ENCODE measurements at places on chromosomes 2 and 18.

DNA sequence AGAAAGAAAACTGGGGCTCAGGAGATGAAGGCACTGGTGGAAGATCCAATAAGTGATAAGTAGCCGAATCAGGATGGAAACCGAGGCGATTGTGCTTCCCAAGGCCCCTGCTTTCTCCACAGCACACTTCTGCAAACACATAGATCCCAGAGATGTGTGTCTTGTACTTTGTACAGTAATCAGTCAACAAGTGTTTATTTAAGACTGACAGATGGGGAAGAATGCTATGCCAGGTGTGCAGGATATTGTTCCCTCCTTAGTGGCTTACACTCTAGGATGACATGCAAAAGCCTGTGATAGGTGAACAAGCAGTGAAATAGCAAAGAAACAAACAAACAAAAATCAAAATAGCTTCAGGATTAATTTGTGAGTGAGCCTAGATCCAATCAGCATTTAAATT lies 116.6 kb downstream of the ACTR3 start:
- no peak for DNase-seq

- DNase-seq = no peak
Measured at GRCh38 chr2:43367012-43367782, 140.8 kb upstream of the ZFP36L2 start.

DNA sequence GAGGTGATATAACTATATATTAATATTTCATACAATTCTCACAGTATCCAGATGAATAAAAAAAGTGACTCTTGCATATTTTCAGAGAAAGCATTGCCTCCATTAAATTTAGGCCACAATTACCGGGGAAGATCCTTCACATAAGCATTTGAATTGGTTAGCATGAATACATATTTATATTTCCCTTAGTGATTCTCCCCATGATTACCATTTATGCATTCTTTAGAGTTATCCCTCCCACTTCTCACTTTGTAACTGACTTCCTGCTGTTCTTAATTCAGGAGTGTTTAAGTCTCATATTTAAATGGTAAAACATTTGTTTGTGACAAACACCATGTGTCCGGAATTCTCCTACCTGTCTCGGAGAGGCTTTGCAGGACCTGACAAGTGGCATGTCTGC lies 523.4 kb downstream of the CCDC85A start:
- DNase-seq = no peak

GRCh38 chr2:140797718-140798117 lies 1333.1 kb downstream of the LRP1B start:
- DNase-seq = peak; percentile 3

GRCh38 chr2:15939556-15939853 lies 845 bp upstream of the MYCN start:
- no peak for DNase-seq

GRCh38 chr18:31482051-31482450 lies 15.9 kb upstream of the DSG2 start:
- no peak for DNase-seq

DNA sequence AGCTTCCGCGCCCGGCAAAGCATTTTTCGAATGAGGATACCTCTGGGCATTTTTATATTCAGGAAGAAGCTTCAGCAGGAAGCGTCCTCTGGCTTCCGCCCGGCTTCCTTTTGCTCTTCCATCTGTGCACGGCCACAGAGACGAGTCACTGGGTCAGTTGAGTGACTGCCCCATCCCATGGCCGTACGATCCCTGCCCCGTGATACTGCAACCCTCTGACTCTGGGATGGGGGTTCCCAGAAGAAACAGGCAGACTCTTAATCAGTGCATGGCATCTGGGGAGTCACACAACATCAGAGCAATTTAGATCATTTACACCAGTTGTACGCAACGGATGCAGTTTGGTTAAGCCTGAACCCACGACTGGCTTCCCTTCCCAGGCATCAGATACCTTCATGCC lies 40.9 kb downstream of the SLC4A3 start:
- no peak for DNase-seq

DNA sequence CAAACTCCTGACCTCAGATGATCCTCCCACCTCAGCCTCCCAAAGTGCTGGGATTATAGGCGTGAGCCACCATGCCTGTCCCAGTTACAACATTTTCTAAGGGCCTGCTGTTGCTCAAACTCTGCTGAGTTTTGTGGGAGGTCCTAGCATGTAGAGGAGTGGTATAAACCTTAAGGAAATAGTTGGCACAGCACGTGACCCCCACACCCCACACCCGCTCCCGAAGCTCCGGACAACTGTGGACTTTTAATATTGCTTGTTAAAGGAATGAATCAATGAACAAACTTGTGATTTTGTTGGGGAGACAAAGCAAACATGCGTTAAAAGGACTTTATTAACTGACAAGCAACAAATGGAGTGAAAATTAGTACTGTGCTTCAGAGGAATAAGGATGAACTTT lies 137.8 kb upstream of the GATA6 start:
- DNase-seq = no peak

GRCh38 chr2:118246726-118247125 lies 158.5 kb downstream of the INSIG2 start:
- no peak for DNase-seq

DNA sequence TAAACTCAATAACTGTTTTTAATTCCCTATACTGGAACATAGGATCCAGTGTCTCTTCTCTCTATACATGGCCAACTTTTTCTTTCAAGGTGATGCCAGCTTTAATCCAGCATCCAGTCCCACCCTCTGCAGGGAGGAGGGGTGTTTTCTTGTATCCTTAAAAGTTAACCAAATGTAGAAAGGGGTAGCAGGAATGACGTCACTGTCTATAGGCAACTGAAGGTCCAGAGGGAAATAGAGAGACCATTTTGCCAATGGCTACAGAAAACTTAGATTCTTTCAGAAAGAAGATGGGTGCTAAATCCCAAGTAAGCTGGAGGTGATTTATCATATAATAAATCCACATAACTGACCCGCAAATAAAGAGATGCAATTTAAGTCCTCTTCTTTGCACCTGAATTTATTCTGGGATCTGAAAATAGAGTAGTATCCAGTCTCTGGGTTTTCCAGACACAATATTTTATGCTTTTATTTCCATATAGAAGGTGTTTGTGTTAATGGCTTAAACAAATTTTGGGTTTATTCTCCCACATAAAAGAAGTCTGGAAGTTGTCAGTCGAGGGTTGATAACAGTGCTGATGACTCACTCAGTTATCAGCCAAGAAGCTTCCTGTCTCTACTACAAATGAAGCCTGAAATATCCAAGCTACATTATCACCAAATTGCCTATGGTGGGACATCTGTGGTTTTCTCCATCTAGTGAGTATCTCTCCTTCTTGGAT lies 5.7 kb upstream of the DNER start:
- no peak for DNase-seq

DNA sequence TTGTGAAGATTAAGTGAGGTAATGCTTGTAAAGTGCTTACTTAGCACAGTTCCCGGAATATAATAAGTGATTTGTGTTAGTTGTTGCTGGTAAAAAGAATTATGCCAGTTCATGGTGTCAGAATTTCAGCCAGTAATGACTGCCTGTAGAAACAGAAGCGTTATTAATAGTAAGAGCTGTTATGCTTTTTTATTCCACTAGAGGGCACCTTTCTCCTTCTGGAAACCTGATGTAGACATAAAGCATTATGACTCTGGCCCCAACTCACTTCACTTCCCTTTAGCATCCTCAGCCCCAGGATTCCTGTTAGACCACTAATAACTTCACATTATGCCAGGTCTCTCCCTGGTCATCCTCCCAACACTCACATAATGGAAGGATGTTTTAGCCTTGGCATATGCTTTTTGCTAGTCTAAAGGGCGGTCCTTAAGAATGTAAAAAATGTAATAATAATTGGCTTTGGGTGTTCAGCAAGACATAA lies 34.9 kb downstream of the C18orf54 start:
- peak; percentile 76 for DNase-seq

DNA sequence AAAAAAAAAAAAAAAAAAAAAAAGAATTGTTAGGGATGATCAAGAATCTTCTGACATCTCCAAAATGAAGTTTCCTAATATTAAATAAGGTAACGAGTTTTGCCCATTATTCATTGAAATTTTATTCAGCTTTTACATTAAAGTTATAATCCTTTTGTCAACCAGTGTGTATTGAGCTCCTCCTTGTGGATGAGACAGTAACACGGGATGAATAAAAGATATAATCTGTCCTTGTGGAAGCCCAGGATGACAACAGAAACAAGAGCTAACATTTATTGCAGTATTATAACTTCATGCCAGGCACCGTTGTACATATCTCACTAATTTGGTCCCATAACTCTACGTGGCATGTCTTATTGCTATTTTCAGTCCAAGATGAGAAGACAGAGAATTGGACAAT lies 33.4 kb upstream of the SERPINB7 start:
- DNase-seq = no peak
